ENCODE measurements at places on chromosomes 2 and 18.

DNA sequence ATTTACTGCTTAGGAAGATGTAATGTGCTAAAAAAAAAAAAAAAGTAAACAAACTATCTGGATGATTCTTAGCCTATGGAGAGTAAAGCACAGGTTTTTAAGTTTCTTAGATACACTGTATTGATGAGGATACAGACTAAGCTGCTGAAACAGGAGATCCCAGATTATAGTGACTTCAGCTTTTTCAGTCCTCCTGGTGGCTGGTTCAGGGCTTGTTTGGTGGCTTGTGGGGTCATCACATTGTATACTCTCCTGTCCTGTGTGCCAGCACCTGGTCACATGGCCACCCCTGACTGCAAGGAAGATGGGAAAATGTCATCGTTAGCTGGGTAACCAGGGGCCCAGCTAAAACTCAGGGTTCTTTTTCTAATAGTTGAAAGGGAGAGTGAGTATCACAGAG lies 31.4 kb downstream of the RAB31 start:
- DNase-seq = no peak

DNA sequence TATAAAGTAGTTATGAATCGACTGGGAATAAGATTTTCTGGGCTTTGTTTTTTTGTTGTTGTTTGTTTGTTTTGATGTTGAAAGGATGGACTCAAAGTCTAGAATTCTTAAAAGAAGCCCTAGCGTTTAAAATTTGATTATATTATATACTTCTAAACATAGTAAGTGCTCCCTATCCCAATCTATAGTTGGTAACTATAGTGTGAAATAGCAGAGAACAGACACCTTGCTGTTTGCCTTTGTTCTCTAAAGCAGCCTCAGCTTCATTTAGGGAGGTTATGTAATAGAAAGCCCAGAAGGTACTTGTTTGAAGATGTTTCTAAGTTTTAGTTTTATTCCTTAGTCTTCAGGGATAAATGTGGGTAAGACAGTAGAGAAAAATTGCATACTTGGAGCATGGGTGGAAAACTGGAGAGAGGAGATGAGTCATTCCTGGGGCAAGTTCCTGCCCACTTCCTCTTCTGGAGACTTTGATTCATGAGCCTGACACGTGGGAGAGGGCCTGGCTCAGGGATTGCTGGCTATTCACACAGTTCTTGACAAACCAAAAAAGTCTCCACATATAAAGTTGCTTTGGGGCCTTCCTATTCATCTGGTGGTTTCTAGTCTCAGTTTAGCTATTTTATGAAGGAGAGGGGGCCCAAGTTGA lies 131.9 kb downstream of the MYO1B start:
- DNase-seq = no peak

DNA sequence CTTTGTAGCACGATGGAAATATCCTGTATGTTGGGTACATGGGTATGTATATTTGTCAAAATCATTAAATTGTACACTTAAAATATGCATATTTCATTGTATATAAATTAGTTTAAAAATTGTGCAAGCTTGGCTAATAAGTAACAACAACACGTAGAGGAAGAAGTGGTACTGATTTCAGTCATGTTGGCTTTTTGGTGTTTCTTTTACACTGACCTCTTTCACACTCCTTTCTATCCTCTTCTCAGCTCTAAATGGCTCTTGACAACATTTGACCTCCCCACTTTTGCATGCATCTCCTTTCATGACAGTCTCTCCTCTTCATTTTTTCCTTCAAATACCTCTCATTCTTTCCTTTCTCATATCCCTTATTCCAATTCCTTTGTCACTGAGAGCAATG lies 801.4 kb upstream of the ZEB2 start:
- DNase-seq = no peak

DNA sequence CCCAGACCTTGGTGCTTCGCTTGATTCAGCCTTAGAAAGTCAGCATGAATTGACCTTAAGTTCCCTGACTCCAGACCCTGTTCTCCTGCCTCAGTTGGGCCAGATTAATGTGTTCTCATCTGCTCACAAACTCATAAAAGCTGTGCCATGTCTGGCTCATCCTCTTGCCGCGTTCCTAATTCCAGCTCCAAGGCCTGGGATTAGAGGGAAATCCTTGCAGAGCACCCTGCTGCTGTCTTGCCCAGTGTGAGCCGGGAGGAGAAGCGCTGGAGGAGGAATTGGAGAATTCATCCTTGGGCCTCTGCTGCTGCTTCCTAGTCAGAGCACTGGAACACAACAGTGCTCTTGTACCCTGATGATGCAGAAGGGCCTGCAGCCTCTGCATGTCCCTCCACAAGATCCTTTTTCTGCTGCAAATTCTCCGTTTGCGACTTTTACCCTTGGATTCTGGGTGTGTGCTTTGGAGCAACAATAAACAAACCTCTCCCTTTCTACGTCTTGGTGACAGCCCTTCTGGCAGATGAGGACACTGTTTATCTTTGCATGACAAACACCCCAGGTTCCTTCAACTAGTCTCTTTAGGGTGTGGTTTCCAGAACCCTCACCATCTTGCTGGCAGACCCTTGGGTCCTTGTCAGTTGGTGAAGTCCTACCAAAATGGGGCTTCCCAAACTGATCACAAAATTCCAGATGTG lies 46.9 kb upstream of the CNGA3 start:
- DNase-seq = no peak

All from activated T-helper 1 cell treated with anti-CD3 and anti-CD28 coated beads, Interleukin-2, amount 50 U/mL, for 16 hours (primary cell).